ENCODE measurements at places on chromosomes 3 and 15.

- DNase-seq = peak; percentile 34
Measured at GRCh38 chr15:56758770-56759449, 25.6 kb upstream of the ZNF280D start.

- DNase-seq = no peak
Measured at GRCh38 chr3:159668990-159669476, 319.6 kb upstream of the IL12A start.

GRCh38 chr3:197363553-197364409, 65.4 kb upstream of the DLG1 start:
- DNase-seq = no peak

DNA sequence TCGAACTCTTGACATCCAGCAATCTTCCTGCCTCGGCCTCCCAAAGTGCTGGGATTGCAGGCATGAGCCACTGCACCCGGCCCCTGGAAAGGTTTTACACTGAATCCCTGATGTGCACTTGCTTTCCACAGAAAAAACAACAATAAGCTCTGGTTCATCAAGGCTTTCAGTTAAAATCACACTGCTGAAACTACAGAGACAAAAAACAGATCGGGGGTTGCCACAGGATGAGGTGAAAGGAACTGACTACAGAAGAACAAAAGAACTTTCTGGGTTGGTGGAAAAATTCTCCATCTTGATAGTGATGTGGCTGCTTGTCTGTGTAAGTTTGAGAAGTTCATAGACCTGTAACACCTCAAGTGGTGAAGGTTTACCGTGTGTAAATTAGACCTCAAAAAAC, 2.9 kb downstream of the RAB43 start:
- no peak for DNase-seq

DNA sequence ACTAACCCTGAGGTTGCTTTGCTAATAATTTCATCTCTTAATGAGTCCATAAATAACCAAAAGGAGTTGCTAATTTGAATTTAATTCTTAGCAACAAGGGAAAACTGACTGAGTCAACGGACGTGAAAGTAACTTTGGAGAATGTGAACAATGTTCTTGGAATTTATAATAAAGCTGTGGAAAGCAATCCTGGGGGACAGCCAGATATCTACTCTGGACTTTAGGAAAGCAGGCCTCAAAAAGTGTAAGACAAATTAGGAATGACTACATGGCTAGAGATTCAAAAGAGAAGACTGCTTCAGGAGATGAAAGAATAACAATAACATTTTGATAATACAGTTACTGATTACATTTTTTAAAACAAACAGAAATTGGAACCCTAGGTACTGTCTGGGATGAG, 318.4 kb upstream of the COL8A1 start:
- peak; percentile 87 for DNase-seq

DNA sequence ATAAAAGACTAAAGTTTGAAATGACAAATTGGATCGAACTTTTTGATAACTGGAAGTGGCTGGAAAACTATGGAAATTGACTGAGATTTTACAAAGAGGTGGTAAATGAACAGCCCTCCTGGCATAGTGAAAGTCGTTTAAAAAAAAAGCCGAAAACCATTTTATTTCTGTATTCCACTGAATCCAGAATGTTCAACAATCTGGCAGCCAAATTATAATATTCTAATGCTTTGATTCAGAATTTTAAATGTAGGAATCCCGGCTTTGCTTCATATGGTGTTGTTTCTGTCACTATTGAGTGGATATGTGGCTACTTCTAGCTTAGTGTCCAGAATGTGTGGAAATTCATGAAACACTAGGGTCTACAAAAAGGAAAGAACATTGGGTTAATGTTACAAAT, 208.9 kb upstream of the DCBLD2 start:
- DNase-seq = no peak

- DNase-seq = no peak
Measured at GRCh38 chr15:66876731-66877476, 174.9 kb downstream of the SMAD6 start.

DNA sequence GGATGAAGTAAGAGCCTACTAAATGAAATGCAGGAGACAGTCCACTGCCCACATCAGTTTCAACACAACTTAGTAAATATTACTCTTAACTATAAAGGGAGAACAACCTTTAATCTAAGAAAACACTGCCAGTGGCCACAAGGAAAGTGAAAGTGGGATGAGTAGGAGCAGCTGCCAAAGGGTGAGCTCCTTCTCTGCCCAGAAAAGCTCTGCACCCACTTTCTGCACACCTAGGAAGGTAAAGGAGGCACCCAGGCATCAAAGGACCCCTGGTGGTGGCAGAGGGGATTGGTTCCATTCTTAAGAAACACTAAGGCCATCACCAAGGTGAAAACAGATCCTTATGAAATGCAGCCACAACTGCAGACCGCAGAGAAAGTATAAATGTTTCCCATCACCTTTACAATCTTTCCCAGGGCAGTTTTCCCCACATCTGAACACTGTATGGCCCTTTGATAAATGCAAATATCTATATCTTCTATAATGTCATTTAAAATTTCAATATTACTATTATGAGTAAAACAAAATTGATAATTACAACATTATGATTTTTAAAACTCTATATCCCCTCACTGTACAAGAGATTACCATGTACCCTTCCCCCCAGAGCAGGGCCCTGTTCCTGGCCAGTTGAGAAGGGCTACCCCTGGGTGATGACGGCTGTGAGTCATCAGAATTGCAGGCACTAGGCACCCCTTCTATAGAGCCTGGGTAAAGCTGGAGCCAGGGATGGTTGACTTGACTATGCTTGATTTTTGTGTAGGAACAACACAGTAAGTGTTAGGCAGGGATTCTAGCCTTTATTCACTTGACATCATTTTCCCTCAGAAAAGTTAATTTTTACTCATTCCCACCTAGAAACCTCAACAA, 92.0 kb downstream of the SNRK start:
- DNase-seq = no peak

DNA sequence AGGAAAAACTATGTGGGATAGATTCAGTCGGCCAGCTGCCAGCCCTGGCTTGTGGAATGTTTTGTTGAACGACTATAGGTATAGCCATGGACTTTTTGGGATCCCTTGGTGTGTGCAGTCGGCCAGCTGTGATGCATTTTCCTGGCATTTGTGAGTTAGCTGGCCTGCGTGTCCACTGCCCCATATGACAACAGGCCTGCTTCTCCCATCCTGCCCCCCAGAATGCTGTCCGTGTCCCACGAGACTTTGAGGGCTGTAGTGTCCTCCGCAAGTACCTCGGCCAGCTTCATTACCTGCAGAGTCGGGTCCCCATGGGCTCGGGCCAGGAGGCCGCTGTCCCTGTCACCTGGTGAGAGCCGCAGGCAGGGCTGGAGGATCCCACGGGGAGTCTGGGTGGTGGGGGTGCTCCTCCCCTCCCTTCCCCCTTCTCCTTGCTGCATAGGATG, 23.6 kb downstream of the PTPN23 start:
- no peak for DNase-seq

GRCh38 chr15:60021589-60022378, 17.7 kb downstream of the FOXB1 start:
- DNase-seq = no peak

DNA sequence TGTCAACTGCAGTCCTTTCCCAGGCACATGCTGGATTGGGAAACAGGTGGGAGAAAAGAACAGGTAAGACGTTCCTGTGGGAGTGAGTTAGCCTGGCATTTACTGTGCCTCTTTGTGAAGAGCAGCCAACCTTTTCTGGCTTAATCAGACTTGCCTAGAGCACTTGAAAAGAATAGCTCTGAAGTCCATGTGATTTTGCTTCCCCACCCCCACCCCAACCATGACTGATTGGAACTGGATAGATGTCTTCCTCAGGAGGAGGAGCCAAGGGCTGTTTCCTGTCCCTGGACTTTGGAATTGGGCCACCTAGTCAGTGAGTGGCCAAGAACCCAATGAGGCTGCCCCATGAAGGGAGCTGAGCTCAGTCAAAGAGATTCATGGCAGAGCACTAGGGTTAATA, 4.7 kb upstream of the TMEM41A start:
- no peak for DNase-seq

GRCh38 chr3:180277041-180277440, 240.3 kb upstream of the PEX5L start:
- no peak for DNase-seq

- DNase-seq = no peak
Measured at GRCh38 chr3:100560426-100560825, 49.0 kb upstream of the ADGRG7 start.

DNA sequence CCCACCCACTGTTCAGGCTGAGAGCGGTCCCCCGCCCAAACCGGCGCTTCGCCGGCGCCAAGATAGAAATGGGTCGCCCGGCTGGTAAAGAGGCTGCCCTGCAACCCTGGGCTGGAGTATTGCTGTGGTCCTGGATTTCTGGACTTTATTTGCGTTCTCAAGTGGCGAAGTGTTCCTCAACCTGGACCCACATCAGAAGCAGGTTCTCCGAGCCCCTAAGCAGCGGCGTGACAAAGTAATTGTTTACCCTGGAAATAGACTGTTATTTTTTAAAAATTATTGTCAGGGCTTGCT, 481 bp upstream of the DYNC1LI1 start:
- no peak for DNase-seq

Measured in GM04504 (cell line).